ENCODE measurements at places on chromosomes 13 and 19.

DNA sequence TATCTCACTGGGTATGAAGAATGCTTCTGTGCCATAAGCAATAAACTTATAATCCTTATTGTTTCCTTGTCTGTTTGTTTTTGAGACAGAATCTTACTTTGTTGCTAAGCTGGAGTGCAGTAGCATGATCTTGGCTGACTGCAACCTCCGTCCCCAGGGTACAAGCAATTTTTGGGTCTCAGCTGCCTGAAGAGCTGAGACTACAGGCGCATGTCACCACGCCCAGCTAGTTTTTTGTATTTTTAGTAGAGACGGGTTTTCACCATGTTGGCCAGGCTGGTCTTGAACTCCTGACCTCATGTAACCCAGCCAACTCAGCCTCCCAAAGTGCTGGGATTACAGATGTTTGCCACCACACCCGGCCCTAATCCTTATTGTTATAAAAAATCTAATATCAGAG lies 112.5 kb downstream of the MYO16 start:
- no peak overlapping the region for H3K4me3 ChIP-seq
- no peak for DNase-seq
- no peak overlapping the region for H3K27ac ChIP-seq
- no peaks in the 10 kb centered on the region for H3K4me1 ChIP-seq
- no peaks in the 10 kb centered on the region for H3K27me3 ChIP-seq
- H3K36me3 ChIP-seq: no peaks in the 10 kb centered on the region

DNA sequence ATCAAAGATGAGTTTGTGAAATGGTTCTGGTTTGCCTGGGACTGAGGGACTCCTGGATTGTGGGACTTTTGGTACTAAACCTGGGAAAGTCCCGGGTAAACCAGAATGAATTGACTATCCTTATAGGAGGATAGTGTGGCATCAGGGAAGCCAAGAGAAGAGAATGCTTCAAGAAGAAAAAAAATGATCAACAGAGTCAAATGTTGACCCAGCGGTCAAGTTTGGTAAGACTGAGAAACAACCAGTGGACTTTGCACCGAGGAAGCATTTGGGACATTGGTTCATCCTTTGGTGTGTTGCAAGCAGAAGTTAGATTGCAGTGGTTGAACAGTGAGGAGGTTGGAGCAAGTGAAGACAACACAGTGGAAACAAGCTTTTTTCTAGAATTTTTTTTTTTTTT lies 33.5 kb downstream of the CLEC17A start:
- no peaks in the 10 kb centered on the region for H3K36me3 ChIP-seq
- DNase-seq: no peak
- no peaks in the 10 kb centered on the region for H3K4me1 ChIP-seq
- no peak overlapping the region for H3K27ac ChIP-seq
- no peaks in the 10 kb centered on the region for H3K27me3 ChIP-seq
- no peak overlapping the region for H3K4me3 ChIP-seq

DNA sequence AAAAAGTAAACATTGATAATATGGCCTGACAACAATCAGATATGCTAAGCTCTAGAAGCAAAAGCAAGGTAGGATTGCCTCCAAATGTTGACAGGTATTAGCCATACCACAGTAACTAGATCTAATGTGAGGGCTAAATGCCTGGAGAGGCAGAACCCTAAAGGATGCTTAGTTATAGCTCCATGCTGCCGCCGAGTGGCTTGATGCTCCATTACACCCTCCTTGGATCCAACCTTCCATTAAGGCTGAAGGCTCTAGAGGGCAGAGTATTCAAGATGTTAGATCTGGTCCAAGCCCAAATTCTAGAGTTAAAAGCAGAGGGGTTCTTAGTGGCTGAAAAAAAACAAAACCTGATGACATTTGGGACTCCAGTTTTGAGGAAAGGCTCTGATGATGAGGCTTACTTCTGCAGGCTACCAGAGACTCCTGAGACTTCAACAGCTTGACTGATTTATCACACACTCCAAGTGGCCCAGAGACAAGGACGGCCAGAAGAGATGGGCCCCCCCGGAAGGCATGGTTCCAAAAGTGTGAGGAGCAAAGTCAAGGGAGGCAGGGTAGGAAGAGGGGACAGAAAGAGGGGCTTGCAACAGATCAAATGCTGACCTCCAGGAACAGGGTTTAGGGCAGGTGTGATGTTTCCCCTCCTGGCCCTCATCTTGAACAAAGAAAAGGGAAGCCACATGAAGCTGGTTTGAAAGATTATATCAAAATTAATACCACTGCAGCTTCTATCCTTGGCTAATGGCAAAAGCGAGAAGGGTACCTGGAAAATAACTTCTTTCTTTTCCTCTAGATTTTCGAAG lies 21.9 kb upstream of the CPB2 start:
- no peaks in the 10 kb centered on the region for H3K4me1 ChIP-seq
- H3K27me3 ChIP-seq: no peaks in the 10 kb centered on the region
- no peak overlapping the region for H3K4me3 ChIP-seq
- H3K27ac ChIP-seq: no peak overlapping the region
- peak; percentile 56 for DNase-seq

- DNase-seq: no peak
- H3K27ac ChIP-seq: no peak overlapping the region
- H3K36me3 ChIP-seq: peaks cover 45% of the 10 kb centered on the region
- H3K4me3 ChIP-seq: no peak overlapping the region
- H3K27me3 ChIP-seq: no peaks in the 10 kb centered on the region
Measured at GRCh38 chr19:41249707-41250423, 14.3 kb upstream of the HNRNPUL1 start.

- H3K27me3 ChIP-seq: no peaks in the 10 kb centered on the region
- peaks cover 15% of the 10 kb centered on the region for H3K36me3 ChIP-seq
- no peak overlapping the region for H3K4me3 ChIP-seq
- no peak overlapping the region for H3K27ac ChIP-seq
- no peak for DNase-seq
Measured at GRCh38 chr19:16564842-16565241, 7.4 kb downstream of the SLC35E1 start.

DNA sequence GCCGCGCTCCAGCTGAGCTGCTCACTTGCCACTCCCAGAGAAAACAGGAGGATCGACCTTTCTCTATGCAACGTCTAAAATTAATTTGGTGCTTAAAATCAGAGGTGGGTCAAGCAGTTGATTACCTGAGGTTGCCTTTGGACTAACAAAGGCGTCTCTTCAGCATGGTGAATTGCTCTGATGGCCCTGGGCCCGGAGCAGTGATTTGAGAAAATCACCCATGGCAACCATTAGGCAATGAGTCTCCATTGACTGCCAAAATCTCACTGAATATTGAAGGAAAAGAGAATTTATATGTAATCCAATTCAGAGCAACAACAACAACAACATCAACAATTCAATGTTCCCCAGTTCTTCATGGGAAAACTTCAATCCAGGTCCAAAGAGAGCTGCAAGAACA lies 61.8 kb downstream of the IRS2 start:
- no peak for DNase-seq
- H3K4me1 ChIP-seq: peaks cover 5% of the 10 kb centered on the region
- H3K4me3 ChIP-seq: no peak overlapping the region
- H3K27me3 ChIP-seq: no peaks in the 10 kb centered on the region

GRCh38 chr19:17496337-17496997 lies 15.0 kb upstream of the PGLS start:
- H3K27me3 ChIP-seq: no peaks in the 10 kb centered on the region
- no peaks in the 10 kb centered on the region for H3K36me3 ChIP-seq
- H3K4me3 ChIP-seq: peak overlapping the region; percentile 54
- H3K27ac ChIP-seq: no peak overlapping the region
- peak; percentile 95 for DNase-seq

- no peak overlapping the region for H3K4me3 ChIP-seq
- H3K4me1 ChIP-seq: no peaks in the 10 kb centered on the region
- no peaks in the 10 kb centered on the region for H3K27me3 ChIP-seq
Measured at GRCh38 chr13:101624210-101624922, 171.9 kb downstream of the ITGBL1 start.

- no peak overlapping the region for H3K4me3 ChIP-seq
- no peaks in the 10 kb centered on the region for H3K27me3 ChIP-seq
- DNase-seq: no peak
- no peak overlapping the region for H3K27ac ChIP-seq
- H3K4me1 ChIP-seq: no peaks in the 10 kb centered on the region
- H3K36me3 ChIP-seq: no peaks in the 10 kb centered on the region
Measured at GRCh38 chr13:38590230-38590629, 96.6 kb upstream of the FREM2 start.

- no peak overlapping the region for H3K4me3 ChIP-seq
- H3K4me1 ChIP-seq: no peaks in the 10 kb centered on the region
- H3K36me3 ChIP-seq: no peaks in the 10 kb centered on the region
Measured at GRCh38 chr13:114080739-114081561, 51.5 kb downstream of the RASA3 start.

- no peak overlapping the region for H3K4me3 ChIP-seq
- DNase-seq: no peak
- no peaks in the 10 kb centered on the region for H3K4me1 ChIP-seq
- H3K27me3 ChIP-seq: no peaks in the 10 kb centered on the region
Measured at GRCh38 chr19:8663920-8664670, 33.7 kb downstream of the NFILZ start.

GRCh38 chr13:31980830-31981229 lies 50.7 kb upstream of the FRY start:
- no peak overlapping the region for H3K4me3 ChIP-seq
- no peak for DNase-seq
- no peaks in the 10 kb centered on the region for H3K27me3 ChIP-seq
- H3K27ac ChIP-seq: no peak overlapping the region

DNA sequence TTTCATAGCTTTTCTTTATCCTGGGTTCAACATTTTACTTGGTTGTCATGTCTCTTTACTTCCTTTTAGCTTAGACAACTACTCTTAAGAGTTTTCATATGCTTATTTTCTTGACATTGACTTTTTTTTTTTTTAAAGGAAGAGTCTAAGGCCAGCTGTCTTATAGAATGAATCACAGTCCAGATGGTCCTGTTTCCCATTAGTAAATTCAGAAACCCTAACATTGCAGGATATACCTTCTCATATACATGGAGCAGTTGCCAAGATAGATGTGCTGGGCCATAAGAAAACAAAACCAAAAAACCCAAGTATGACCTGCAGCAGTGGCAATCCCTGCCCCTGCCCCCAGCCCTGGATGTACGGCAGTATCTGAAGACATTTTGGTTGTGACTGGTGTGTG lies 72.8 kb downstream of the COG3 start:
- H3K27me3 ChIP-seq: no peaks in the 10 kb centered on the region
- no peak overlapping the region for H3K4me3 ChIP-seq
- H3K36me3 ChIP-seq: peaks cover 14% of the 10 kb centered on the region
- DNase-seq: no peak

GRCh38 chr13:70098669-70099068 lies 9.0 kb upstream of the ATXN8OS start:
- H3K27me3 ChIP-seq: no peaks in the 10 kb centered on the region
- no peak overlapping the region for H3K4me3 ChIP-seq
- H3K4me1 ChIP-seq: no peaks in the 10 kb centered on the region
- H3K27ac ChIP-seq: no peak overlapping the region

DNA sequence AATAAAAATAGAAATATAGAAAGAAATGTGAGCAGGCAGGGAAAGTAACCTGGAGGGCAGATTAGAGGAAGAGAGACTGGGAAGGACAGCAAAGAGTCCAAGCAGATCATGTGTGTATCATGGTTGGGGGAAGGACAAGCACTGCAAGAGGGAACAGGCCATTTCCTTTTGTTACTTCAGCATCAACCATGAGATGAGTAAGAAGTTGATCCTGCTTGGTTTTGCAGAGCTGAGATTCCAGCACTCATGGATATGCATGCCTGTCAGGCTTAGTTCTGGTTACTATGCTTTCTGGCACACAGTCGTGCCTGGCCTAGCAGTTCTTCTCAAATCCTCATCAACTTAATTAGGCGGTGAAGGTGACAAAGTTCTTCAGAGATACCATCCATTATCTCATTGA lies 18.1 kb downstream of the NALCN start:
- DNase-seq: no peak
- no peak overlapping the region for H3K27ac ChIP-seq
- H3K36me3 ChIP-seq: no peaks in the 10 kb centered on the region
- H3K4me1 ChIP-seq: no peaks in the 10 kb centered on the region
- no peaks in the 10 kb centered on the region for H3K27me3 ChIP-seq
- H3K4me3 ChIP-seq: no peak overlapping the region

DNA sequence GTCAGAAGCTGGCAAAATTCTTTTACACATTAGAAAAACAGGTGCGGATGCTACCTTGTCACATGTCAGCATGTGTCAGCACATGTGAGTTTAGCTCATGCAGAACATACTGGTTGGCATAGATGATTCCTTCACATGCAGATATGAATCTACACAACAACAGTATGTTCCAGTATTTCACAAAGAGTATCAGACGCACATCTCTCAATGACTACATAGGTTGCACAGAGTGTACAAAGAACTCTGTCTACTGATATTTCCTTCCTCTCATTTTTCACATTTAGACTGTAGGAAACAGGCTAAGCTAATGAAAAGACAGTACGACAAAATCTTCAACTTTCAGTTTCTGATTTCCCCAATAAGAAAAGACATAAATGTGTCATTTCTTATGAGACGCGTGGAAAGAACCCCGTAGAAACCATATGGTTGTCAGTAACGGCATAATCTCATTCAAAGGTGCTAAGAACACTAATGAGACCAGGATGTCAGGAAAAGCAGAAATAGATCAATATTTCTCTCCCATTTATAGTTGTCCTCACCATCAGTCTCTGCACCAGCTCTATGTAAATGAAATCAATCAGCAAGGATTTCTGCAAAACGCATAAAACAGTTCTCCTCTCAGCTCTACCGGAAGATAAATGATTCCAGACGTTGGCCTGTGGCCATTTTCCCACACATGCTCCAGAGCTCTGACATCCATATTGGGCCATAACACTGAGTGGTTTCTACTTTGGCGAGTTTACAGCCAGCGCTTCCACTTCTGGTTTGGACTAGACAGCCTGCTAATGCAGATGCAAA lies 81.2 kb downstream of the STARD13 start:
- no peaks in the 10 kb centered on the region for H3K36me3 ChIP-seq
- DNase-seq: no peak
- H3K4me1 ChIP-seq: peaks cover 4% of the 10 kb centered on the region
- no peaks in the 10 kb centered on the region for H3K27me3 ChIP-seq

- H3K4me1 ChIP-seq: no peaks in the 10 kb centered on the region
- H3K27me3 ChIP-seq: peaks cover 2% of the 10 kb centered on the region
- no peak overlapping the region for H3K27ac ChIP-seq
- peak; percentile 55 for DNase-seq
- peak overlapping the region; percentile 72 for H3K4me3 ChIP-seq
- no peaks in the 10 kb centered on the region for H3K36me3 ChIP-seq
Measured at GRCh38 chr19:52786078-52786463, 520 bp downstream of the ZNF600 start.

DNA sequence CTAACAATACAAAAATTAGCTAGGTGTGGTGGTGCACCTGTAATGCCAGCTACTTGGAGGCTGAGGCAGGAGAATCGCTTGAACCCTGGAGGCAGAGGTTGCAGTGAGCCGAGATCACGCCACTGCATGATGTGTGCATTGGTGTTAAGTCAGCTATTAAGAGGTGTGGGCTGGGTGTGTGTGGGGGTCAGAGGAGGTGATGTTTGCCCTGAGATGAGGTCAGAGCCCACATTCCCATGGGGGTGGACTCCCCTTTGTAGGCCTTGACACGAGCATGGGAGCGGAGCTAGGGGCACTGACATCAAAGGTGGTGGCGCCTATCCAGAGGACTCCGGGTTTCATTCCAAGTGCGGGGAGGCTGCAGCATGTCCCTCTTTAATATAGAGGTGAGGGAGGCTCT lies 34.6 kb upstream of the LDLR start:
- peaks cover 12% of the 10 kb centered on the region for H3K36me3 ChIP-seq
- H3K4me1 ChIP-seq: no peaks in the 10 kb centered on the region
- no peak overlapping the region for H3K4me3 ChIP-seq
- no peak for DNase-seq

GRCh38 chr19:18122424-18122823 lies 24.8 kb downstream of the MAST3 start:
- H3K4me1 ChIP-seq: peaks cover 4% of the 10 kb centered on the region
- no peak overlapping the region for H3K27ac ChIP-seq

Measured in H1 (cell line).